ENCODE measurements at places on chromosomes 1 and 21.

DNA sequence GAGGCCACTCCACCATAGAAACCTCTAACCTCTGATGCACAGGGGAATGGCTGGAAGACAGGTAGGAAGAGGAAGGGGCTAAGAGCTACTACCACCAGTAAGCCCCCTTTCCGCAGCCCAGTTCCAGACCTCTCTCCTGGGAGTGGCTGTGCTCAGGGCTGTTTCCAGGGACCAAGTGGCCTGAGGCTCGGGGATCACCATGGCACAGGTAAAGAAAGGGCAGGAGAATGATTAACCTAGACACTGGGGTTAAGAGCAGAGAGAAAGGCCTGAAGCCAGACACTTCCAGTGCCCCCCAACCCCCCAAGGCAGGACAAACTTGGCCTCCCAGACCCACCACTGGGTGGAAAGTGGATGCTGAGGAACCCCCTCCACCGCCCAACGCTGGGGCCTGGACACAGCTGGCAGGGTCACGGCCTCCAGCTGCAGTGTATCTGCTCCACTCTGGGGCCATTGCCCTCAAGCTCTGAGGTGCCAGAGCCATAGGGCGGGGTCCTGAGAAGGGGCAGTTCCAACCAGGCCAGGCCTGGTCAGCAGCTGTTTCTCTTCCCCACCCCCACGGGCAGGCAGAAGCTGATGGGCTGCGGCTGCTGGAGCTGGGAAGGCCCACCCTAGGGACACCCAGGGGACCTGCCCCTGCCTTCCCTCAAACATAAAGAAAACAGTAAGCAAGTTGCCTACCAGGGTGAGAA is 2.6 kb downstream of the TAGLN2 start:
- no peak for DNase-seq

DNA sequence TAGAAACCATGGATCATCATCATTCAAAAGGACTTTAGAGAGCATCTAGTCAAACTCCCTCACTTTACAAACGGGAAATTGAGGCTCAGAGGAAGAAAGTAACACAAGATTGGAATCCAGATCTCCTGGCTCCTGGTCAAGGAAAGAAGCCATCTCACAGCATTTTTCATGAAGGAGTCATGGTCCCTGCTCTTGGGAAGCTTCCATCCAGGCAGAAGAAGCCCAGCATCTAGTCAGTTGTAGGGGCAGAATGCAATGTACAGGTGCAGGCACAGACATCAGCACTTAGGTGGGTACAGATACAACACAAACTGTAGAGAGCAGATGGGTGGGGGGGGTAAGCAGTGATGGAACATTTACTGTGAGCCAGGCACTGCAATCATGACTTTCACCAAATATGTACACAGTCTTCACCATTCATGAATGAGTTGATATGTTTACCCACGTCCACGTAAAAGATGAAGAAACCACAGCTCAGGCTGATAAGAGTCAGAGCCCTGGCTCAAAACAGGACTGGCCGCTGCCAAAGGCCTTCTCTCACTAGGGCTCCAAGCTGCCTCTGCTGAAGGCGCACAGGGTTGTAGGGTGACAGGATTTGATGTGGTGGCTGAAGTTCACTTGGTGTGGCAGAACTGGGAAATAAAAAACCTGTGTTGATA is 44.0 kb downstream of the OPTC start:
- no peak for DNase-seq

- no peak for DNase-seq
Measured at GRCh38 chr1:121483961-121484424, 299.2 kb downstream of the SRGAP2C start.

GRCh38 chr1:109877317-109877771 is 33.3 kb upstream of the CSF1 start:
- peak; percentile 67 for DNase-seq

GRCh38 chr1:202856014-202856413 is 32.9 kb downstream of the RABIF start:
- no peak for DNase-seq

DNA sequence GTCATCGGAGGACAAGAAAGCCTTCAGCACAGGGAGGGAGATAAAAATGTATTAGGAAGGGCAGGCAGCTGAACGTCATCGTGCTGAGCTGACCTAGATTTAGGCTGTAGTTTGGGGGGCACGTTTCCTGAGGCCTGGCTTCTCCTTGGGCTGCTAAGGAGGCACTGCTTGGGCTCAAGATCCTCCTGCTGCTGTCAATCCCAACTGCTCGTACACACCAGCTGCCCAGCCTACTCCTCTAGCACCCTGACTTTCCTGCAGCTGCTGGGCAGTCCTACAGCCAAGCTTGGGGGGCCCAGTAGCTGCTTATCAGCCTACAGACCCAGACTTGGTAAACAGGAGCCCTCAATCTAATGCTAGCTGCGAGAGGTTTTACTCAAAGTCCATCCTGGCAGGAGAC is 6.2 kb downstream of the TMEM35B start:
- DNase-seq, result no peak

All from anterior cingulate cortex (tissue), 58 donors.